ENCODE measurements at places on chromosomes 3 and 15.

DNA sequence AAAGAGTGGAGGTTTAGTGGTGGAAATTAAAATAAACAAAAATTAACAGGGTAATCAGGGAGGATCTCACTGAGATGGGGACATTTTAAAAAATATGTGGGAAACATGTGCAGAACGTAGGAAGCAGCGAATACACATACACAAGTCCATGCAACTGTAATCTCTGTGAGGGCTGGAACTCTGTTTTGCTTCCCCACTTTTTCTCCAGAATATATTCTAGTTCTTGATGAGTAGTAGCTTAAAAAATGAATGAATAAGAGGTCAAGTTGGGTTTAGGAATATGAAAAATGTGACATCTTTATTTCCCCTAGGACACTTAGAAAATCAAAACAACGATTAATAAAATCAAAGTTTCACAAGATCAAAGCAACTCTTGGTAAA is 312.2 kb upstream of the ZNF717 start:
- no peak for DNase-seq

DNA sequence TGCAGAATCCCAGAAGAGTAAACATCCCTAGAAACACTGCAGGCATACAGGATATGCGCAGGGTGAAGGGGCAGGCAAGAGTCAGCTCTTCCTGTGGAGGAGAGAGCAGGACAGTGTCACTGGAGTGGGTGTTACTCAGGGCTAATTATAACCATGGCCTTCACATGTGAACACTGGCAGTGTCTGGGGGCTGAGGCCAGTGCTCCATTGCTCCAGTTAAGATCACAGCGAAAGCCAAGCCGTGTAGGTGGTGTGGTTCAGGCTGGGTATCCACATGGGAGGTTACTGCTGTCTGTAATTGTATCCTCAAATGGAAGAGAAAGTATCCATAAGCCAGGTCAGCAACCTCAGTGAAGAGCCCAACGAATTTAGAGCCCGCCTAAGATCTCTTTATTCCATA is 84.6 kb downstream of the MESD start:
- no peak for DNase-seq

GRCh38 chr3:4979428-4980228 is at the start of gene BHLHE40:
TSS of gene BHLHE40 (plus strand) at chr3:4979437. CDS start at chr3:4979719, 282 bp downstream.
- peak; percentile 66 for DNase-seq

- DNase-seq = no peak
Measured at GRCh38 chr3:55288657-55289056, 198.4 kb downstream of the WNT5A start.

- DNase-seq = no peak
Measured at GRCh38 chr15:96327155-96327741, 3.3 kb upstream of the NR2F2 start.

DNA sequence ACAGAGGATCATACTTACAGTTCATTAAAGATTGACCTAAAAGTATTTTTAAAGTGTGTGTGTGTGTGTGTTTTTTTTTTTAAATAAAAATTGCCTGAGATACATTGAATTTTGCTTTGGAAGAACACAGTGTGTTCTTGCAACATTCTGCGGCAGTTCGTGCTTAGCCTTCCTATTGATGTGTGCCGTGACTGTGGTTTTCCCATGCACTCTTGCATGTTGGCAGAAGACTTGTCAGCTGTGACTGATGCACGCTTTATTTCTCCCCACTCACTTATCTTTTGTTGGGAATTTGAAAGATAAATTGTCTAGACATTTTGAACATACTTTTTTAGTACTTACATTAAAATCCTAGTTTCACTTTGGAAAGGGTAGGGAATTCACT is 136.3 kb upstream of the LRRFIP2 start:
- DNase-seq = no peak

DNA sequence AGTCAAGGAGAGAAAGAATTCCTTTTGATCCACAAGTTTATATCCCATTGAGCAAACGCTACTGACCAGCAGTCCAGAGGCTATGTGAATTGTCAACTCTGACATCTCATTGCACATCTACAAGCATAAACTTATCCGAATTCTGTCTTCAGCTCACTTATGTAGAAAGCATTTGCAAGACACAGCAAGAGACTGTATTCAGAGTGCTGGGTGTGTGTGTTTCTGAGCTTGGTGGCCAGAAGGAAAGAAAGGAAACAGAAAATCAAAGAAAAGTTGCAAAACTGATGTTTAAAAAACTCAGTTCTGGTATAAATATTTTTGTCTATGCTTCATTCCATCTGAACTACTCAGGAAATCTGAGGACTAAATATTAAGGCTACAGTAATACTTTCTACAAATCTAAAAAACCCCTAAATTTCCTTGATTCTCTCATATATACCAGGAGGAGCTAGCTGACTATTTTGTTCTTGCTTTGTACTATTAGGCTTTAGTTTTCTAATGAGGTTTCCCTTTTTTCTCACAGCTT is 45.5 kb downstream of the LSAMP start:
- no peak for DNase-seq

GRCh38 chr3:33941804-33942203 is 143.4 kb downstream of the PDCD6IP start:
- DNase-seq = no peak

DNA sequence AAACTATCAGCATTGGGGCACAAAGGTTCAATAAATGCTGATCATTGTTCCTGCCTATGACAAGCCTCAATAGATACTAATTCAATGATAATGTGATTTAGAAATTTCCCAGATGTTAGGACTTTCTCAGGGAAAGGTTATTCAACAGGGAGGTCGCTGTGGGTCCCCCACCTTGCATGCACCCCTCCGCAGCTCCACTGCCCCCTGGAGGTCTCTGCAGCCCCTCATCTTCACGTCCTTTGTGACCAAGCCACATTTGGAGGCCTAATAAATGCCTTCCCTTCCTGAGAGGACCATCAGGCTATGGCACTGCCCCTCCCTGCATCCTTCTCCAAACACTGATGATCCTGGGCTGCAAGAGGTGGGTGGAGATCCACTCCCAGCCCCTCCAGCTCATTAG is 50.2 kb downstream of the NOX5 start:
- no peak for DNase-seq

DNA sequence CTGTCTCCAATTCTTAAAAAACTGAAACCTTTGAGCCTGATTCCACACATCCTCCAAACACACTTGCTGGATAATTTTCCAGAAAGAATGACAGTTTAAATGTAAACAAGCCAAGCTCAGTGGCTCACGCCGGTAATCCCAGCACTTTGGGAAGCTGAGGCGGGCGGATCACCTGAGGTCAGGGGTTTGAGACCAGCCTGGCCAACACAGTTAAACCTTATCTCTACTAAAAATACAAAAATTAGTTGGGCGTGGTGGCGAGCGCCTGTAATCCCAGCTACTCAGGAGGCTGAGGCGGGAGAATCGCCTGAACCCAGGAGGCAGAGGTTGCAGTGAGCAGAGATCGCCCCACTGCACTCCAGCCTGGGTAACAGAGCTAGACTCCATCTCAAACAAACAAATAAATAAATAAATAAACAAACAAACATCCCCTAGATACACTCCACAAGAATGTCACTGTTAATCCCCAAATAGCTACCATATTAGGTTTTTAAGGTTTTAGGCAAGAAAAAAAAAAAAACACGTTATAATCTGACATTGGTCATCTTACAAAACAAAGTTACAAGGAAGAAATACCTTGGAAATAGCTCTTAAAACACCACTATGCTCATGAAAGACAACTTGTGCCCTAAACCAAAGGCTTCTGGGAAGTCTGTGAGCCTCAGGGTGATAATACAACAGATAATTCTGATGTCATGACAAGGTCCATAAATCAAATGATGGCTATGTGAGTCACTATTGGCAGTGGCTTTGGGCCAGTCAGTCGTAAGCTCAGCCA is 13.2 kb downstream of the TNIK start:
- no peak for DNase-seq
